ENCODE measurements at places on chromosomes 4 and X.

GRCh38 chr4:77148078-77148477, 8.9 kb upstream of the CCNG2 start:
- DNase-seq, result no peak

GRCh38 chr4:100493756-100494155, 24.1 kb downstream of the EMCN start:
- DNase-seq, result no peak

DNA sequence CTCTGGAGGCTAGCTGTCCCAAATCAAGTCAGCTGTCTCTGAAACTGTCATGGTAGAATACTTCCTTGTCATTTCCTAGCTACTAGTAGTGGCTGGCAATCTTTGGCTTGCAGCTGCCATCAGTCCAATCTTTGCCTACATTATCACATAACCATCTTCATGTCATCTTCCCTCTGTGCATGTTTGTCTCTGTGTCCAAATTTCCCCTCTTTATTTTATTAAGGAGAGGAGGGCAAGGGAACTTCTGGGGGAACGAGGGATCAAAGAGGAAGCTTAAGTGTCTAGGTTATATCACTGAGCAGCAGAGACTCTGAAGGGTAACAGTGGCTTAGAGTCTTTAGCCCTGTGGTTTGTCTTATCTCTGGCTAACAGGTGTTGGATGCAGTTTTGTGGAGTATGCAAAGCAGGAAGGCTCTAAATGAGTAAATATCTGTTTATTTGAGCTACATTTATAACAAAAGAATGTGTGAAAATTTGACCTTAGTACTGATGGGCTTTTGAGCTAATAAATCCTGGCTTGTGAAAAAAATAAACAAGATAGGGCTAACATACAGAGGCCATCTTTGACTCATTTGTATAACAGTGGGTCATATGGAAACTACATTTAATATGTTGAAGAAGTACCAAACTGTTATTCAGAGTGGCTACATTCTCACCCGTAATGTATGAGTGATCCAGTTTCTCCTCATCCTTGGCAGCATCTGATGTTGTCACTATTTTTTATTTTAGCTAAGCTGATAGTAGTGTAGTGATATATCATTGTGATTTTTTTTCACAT, 49.4 kb upstream of the ENOX2 start:
- DNase-seq, result no peak

DNA sequence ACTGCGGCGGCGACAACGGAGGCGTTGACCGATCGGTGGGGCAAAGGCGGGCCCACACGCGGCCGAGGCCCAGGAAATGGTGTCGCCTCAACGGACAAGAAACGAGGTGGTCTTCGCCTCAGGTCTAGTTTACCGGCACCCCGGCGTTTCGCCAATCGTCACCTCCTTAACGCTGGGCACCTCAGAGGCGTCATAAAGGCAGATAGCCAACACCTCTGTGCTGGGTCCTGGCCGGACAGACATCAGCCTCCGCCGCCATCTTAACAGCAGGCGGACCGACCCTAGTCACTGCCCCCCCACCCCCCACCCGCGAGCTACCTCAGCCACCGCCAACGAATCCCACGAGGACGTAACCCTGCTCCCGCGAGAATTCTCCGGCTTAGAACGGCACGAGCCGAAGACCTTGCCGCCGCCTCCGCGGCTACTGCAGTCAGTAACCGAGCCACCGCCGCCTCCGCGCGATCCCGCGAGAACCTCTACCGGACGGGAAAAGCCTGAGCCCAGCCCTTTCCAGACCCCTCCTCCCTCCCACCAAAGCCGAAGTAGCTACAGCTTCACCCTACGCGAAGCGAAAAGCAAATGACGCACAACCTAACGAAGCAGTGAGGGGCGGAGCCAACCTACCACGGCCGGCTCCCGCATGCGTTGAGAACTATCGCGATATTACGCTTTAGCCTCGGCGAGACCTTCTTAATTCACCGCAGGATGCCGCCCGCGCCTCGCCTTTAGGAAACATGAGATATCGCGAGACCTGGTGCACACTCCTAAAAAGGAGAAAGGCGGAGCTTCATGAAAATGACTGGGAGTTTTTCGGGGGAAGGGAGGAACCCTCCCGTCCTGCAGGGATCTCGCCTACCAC, 2.7 kb downstream of the HUWE1 start:
- DNase-seq, result peak; percentile 97

GRCh38 chr4:11675051-11675800, 246.5 kb upstream of the HS3ST1 start:
- no peak for DNase-seq

GRCh38 chrX:19065535-19065934, 56.7 kb downstream of the ADGRG2 start:
- DNase-seq, result no peak
